ENCODE measurements at places on chromosomes 12 and 14.

DNA sequence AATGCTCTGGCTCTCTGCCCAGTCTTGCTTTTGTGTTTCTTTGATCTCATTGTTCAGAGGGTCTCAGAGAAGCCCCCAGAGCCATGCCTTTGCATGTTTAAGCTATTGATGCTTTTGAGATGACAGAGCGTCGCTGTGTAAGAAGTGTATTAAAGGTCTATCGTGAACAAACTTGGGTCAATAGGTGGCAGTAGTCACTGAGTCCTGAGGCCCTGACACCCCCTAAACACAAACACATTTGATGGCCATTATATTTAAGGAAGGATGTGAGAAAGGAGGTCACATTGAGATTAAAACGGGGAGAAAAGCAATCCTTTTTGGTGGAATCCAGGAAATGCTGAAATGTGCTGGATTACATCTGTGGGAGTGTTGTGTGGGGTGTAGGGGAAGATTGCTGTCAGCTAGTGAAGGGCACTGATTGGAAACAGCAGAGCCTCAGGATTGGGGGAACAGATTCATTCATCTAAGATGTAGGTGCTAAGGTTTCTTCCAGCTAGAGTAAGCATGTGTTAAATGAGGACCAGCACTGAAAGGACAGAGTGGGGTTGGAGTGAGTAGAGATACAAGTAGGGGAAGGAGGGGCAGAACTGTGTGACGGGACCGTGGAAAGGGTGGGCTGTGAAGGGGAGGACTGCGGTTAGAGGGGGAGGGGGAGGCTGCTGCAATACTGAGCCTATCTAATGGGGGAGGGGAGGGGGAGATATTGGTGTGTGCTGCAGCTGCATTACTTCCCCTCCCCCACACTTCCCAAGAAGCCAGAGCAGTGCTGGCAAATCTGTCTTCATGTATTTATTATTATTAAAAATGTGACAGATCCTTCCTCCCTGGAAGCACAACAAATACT lies 12.7 kb downstream of the NGDN start:
- no peak for DNase-seq

DNA sequence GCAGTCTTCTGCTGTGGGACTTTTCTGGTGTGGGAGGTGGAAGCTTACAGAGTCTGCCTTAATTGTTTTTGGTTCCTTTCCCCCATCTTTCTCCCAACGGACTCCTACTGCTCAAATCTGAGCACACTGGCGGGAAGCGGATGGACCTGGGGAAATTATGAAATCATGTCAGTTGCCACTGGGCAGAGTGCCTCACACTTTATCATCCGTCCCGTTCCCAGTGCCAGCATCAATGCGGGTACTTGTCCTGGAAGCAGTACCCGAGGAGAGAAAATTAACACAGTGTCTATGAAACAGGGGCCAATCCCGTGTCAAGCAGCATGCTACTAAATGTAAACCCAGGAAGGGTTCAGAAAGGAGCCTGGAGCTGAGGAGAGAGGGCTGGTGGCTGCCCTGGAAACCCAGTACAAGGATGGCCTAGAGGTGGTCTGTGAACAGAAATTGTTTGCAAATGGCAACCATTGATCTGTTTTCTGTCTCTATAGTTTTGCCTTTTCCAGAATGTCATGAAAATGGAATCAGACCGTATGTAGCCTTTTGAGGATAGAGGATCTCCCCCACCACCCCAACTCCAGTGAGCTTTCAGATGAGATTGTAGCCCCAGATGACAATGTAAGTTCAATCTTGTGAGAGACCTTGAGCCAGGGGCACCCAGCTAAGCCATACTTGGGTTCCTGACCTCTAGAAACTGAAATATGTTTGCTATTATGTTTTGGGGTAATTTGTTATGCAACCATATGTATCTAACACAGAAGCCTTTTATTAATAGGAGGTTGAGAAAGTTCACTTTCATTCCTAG lies 908 bp upstream of the CDKL1 start:
- DNase-seq, result no peak

- no peak for DNase-seq
Measured at GRCh38 chr14:105485739-105486162, 935 bp upstream of the CRIP1 start.

DNA sequence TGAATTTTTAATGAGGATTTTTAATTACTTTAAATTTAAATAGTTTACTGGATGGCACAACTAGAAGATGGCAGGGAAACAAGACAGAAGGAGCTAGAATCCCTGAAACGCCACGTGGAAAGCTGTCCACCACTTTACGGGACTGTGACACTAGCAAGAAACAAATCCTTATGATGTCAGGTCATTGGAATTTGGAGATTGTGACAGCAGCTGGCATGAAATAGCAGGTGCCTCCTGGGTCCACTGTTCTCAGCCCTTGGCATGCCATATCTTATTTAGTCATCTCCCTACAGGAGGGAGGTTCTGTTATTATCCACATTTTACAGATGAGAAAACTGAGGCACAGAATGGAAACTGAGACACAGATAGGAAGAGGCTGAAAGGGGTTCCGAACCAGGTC lies 113.8 kb downstream of the BCL11B start:
- DNase-seq, result no peak

DNA sequence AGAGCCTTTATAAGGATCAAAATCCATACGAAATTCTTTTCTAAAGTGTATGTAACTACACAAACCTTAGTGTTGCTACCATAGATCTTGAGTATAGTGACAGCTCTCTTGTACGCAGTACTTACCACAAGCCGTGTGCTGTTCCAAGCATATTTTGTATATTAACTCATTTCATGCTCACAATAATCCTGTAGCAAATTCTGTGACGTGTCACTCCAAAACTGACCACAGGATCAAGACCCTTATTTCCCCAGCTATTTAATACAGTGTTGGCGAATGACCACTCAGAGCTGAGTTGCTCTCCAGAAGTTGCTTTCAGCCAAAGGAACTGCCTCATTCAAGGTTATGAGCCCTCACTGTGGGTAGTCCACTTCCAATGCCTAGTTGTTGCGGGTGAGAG lies 169.8 kb downstream of the BTG1 start:
- no peak for DNase-seq

DNA sequence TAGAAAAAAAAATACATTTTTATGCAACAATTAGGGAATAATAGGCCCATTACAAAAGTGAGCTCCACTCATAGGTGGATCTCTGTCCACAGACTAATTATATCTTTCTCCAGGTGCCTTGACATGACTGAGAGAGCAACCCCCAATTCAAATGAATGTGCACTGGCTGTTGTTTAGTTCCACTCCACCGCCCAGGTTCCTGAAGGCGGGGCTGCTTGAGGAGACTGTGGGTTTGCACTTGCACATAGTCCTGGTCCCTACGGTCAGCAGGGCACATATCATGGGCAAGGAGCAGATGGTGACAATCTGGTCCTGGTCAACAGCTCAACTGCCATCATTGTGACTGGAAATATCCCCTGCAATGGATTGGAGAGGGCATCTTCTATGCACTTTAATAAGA lies 195.6 kb upstream of the PWP1 start:
- no peak for DNase-seq

GRCh38 chr12:79233341-79233781 lies 368.8 kb downstream of the SYT1 start:
- DNase-seq, result no peak

GRCh38 chr12:57166971-57167371 lies 19.6 kb upstream of the LRP1-AS start:
- peak; percentile 63 for DNase-seq

- no peak for DNase-seq
Measured at GRCh38 chr12:810116-810515, 57.7 kb downstream of the WNK1 start.
